Caki2 (cell line): ENCODE measurements at places on chromosomes 13 and 19. TPM values are rescaled to one million over a fixed set of nuclear protein-coding genes. Genes with fewer than 3 reads are reported as not detected.

Gene TEKTIP1
- not detected in 2 replicates for total RNA-seq

Gene ADGRE2
- not detected in 2 replicates for total RNA-seq

Gene KIR3DL3
- total RNA-seq = not detected in 2 replicates

Gene ZNF317
- 7.1 and 16.2 TPM in 2 replicates for total RNA-seq
